ENCODE measurements at places on chromosomes 2 and 18.

- DNase-seq: no peak
Measured at GRCh38 chr2:148812306-148812705, 62.7 kb upstream of the KIF5C start.

DNA sequence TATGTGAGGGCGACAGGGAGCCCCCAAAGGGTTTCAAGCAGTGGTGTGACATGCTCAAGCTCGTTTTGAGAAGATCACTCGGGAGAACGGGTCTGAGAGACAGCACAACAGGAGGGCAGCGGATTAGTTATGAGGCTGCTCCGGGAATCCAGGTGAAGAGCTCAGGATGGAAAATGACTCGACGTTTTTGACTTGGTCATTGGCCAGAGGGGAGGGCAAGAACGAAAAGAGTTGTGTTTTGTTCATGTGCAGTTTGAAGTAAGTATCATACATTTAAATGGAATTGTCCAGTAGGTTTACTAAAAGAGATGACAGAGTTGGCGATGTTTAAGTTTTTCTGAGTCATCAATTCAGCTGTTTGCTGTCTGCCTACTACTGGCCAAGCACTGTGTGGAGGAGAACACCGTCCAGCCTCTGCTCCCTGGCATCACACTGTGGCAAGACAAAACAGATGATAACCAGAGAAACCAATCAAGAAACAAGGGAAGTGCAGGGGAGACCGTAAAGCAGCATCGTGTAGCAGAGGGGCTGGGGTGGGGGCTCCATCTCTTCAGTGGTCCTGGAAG is 25.3 kb upstream of the ANXA4 start:
- DNase-seq: no peak

DNA sequence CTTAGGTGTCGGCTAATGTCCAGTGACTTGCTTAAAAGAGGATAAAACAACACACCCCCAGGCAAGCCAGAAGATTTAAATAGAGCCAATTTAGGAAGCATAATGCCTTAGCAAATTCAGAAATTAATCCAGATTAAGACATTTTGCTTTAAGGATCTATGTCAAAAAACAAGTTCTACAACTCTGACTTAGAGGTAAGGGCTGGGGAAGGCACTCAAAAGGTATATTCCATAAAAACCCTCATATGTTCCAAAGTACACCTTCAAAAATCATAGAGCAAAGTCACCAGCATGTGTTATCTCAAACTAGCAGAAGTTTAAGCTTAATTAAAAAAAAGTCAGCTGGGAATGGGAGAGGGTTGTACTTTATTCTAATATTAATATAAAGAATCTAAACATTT is 206.4 kb downstream of the NOL4 start:
- DNase-seq: no peak

DNA sequence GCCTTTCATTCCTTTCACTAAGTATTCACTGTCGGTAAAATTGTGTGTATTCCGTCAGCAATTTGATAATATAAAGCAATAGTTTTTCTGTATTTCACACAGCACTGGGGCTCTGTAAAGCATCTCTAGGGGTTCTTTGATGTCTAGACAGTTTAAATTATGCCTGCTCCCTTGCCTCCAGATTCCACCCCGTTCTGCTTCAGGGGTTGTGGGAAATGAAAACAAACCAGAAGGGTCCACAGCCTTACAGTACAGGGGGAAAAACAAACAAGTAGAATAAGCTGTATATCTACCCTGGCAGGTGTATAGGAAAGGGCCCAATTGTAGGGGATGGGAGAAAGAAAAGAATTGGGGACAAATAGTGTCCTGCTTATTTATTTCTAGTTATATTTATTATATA is 63.1 kb downstream of the ASXL3 start:
- DNase-seq: no peak

GRCh38 chr2:46683541-46683940 is 204.2 kb downstream of the TMEM247 start:
- no peak for DNase-seq

- no peak for DNase-seq
Measured at GRCh38 chr18:74662622-74663021, 65.0 kb downstream of the ZNF407 start.

DNA sequence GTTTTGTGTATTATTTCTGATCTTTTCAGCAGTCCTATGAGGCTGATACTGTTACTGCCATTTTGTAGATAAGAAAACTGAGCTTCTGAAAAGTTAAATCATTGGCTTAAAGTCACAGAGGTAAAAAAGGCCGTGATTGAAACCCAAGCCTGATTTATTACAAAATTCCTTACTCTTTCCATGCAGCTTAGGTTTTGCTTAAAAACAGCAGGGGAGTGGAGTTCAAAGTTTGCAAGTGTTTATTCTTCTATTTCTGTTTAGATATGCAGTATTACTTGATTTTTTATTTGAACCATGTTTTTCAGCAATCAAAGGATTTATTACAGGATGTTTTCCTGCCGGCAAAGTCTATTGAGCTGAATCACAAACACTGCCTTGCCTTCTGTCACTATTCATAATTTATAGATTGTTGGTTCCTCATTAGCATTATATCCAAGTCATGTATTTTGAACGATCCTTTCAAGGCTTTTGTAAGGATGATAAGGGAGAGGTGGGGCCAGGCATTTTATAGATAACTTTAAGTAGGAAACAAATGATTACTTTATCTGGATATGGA is 31.9 kb upstream of the MSTN start:
- DNase-seq: no peak

- no peak for DNase-seq
Measured at GRCh38 chr2:159501743-159502142, 114.6 kb downstream of the BAZ2B start.

GRCh38 chr2:23828986-23829385 is 97.9 kb downstream of the ATAD2B start:
- no peak for DNase-seq

- no peak for DNase-seq
Measured at GRCh38 chr18:64592246-64592645, 443.4 kb upstream of the LINC00305 start.

- no peak for DNase-seq
Measured at GRCh38 chr18:24462838-24463775, 2.7 kb downstream of the HRH4 start.

DNA sequence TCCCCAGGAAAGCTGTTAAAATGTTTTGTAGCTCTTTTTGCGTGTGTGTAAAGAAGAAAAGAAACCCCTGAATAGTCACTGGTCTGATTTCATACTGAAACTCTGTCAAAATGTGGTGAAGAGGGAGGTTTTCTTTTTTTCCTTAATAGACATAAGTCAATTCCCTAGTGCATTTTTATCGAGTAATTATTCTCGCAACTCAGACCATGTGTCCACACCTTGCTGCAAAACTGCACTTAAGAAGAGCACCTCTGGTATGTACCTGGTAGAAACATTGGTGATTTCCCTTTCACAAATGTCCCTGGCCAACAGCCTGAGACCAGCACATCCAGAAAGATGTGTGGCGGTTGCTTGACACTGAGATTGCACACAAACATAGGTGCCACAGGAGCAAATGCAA is 159.9 kb downstream of the ZNF521 start:
- DNase-seq: no peak

- no peak for DNase-seq
Measured at GRCh38 chr18:3538954-3539617, 89.1 kb downstream of the TGIF1 start.

GRCh38 chr2:143171817-143172216 is 42.6 kb downstream of the ARHGAP15 start:
- no peak for DNase-seq

DNA sequence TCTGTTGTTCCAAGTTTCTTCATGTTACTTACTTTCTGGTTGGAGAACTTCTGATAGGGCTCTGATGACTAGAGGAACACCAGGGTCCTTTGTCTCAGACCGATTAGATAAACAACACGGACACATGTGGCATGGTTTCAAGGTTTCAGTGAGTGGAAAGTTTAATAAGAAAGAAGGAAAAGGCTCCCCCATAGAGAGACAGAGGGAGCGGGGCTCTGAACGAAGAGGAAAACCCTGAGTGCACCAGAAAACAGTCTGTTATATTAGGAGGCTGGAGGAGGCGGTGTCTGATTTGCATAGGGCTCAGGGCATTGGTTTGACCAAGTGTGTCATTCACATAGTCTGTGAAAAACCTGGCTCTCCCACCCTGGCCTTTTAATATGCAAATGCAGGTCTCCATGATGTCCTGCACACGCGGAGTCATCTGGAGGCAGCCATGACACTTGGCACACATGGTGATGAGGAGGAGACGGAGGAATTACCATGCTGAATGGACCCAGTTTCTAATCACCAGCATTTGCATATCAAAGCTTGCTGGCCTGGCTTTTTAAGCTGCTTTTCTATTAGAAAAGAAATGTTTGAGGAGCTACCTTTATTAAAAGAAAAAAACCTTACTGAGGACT is 94.2 kb downstream of the PTPN4 start:
- no peak for DNase-seq

DNA sequence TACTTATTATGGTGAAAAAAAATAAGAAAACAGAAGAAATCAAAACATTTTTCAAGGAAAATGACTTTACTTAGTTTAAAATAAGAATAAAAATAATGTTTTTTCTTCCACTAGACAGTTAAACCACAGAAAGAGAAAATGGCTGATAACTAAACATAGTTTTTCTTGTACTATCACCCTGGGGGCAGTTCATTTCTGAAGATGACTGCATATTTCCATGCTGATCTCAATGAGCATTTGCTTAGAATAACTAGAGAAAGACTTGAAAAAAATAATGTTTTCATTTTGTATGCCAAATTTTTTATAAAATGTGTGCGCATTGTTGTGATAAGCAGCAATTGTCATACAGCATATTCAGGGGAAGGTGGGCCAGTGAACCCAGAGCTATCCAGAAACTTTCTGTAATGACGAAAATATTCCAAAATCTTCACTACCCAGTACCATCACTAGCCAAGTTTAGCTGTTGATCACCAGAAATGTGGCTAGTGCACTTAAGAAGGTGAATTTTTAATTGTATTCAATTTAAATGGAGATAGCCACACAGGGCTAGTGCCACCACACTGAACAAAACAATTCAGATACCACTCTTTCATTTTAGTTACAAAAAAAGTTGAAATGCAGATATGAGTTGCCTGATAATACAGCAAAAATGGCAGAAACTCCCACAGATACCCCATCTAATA is 513.4 kb upstream of the NETO1 start:
- DNase-seq: no peak

GRCh38 chr2:20164061-20164733 is 60.7 kb downstream of the SDC1 start:
- no peak for DNase-seq

DNA sequence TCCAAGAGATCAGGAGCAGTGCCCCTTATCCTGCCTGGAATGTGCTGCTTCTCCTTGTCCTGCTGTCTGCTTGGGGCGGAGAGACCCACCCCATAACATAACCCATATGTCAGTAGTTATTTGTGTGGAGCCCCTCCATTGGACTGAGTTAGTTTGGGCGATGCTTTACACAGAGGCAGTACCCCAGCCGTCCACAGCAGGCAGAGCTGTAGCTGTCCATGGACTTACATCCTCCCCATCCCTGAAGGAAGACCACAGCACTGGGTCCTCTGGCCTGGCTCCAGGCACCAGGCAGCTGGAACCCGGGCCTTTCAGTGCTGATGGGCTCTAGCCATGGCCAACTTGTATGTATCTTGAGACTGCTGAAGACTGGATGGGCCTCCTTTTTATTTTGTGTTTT is 20.3 kb downstream of the GKN2 start:
- DNase-seq: no peak

GRCh38 chr2:236211296-236211695 is 43.1 kb upstream of the GBX2 start:
- DNase-seq: no peak

DNA sequence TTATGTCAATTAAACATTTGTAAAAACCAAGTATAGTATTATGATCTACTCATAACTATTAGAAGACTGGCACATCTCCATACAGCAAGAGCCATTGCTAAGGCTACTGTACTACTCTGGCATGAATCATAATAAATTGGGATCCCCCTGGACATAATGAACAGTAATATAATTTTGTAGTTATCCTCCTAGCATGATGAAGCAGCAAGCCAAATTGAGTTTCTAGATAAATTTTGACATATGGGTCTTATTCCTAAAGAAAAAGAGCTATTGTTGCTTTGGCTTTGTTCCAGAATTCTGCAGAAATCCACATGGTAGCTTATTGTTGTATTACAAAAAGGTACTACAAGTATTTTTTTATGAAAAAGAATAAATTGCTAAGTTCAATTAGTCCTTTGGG is 204.3 kb downstream of the CAMKMT start:
- DNase-seq: no peak

GRCh38 chr18:38602341-38602740 is 1036.7 kb upstream of the CELF4 start:
- DNase-seq: no peak

DNA sequence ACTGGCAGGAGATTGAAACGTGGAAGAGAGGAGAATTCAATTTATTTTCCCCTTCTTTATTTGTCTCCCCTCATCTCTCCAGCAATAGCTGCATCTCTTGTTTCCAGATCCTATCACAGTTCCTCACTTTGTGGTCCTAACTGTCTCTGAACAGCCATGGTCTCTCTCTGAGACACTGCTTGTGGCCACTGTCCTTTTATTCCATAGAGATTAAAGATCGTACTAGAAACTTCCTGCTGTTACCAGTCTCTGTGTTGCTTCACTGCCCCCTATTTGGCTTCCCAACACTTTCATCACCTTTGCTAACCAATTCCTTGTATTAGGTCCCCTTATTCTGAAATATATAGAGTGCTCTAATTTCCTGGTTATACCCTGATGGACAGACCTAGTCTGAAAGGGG is 48.9 kb upstream of the CAVIN2 start:
- no peak for DNase-seq

GRCh38 chr2:198375083-198375410 is 570.7 kb downstream of the PLCL1 start:
- no peak for DNase-seq

GRCh38 chr2:104826016-104826415 is 27.9 kb upstream of the POU3F3 start:
- DNase-seq: no peak

GRCh38 chr18:23073996-23074606 is 61.2 kb upstream of the CABLES1 start:
- no peak for DNase-seq

DNA sequence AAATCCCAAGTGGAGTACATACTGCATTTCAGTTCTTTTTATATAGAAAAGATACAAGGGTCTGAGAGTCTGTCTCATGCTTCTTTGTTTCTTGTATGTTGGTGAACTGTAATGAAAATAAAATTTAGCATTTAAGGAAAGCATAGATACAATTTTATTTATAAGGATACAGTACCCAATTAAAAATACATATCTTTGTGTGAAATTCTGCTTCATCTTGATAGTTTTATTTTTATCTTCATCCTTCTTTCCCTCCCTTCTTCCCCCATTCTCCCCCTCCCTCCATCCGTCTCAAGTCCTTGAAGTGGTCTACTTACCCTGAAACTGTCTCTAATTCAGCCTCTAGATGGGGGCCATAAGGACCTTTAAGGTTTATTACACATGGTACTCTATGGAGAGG is 359.8 kb downstream of the CDH7 start:
- no peak for DNase-seq

GRCh38 chr2:216126943-216127342 is 17.8 kb downstream of the XRCC5 start:
- no peak for DNase-seq

DNA sequence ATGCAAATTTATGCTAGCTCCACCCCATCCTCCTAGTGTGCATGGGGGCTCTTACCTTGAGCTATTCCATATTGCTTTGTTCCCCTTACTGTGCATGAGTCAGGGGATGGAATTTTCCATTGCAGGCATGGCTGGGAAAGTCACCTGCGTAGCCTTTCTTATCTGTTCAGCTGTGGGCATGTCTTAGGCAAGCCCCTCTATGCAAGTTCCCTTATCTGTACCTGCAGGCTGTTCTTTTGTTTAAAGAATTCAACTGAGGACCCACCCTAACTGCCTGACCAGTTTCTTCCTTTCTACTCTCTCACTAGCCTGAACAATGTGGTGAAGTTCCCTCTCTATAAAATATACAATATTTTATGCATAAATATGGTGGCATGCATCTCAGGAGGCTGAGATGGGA is 54.2 kb upstream of the CDCA7 start:
- no peak for DNase-seq
